K562 (cell line): ENCODE measurements at places on chromosomes 12 and 14.

DNA sequence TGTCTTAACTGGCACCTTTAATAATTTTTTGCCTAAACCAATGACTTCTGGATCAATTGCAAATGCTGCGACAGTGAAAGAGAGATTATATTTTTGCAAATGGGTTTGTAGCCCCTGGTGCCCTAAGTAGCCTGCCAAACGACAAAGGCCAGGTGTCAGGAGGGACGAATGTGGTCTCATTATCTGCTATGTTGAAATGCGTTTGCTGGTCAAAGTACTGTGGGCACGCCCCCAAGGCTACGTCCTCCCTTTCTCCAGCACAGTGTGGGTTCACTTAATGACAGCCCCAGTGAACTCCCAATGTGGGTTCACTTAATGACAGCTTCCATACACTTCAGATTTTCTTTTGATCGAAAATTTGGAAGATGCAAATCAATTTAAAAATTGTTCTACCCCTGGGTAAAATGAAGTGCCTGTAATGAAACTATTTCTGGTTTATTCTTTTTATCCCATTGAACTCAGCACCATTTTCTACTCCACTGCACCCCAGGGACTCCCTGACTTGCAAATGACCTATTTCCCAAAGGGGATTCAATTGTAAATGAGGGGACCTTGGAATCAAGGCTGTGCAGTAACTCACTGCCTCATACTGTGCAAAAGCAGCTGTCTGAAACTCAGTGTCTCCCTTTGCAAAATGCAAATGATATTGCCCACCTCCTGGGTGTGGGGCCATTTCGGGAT lies 1.4 kb downstream of the SERPINA11 start:
- DNase-seq: no peak

GRCh38 chr14:65223636-65224035 lies 121.3 kb upstream of the MAX start:
- no peak for DNase-seq

- peak; percentile 72 for DNase-seq
These were observed 1.8 kb downstream of the STAC3 start for GRCh38 chr12:57248934-57249742.

GRCh38 chr14:74081491-74081890 lies 2.8 kb downstream of the ALDH6A1 start:
- DNase-seq: no peak

GRCh38 chr14:75204116-75204515 lies 27.7 kb upstream of the TMED10 start:
- DNase-seq: no peak

DNA sequence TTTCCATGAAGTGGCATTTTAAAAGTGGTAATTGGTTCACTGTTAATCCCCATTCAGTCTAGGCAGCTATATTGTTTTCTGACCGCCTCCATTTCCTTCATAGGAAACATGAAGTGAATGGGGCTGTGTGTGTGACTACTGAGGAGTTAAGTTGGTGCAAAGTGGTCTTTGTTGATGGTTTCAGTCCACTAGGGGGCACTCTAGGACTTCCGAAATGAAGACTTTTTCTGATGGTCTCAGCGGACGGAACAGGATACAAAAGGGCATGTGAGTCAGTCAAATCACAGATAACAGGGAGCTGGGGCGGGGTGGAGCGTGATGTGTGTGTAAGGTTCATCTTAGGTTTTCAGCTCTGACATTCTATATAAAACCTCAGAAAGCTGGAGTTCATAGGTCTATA lies 240.1 kb upstream of the OR4E1 start:
- peak; percentile 78 for DNase-seq

DNA sequence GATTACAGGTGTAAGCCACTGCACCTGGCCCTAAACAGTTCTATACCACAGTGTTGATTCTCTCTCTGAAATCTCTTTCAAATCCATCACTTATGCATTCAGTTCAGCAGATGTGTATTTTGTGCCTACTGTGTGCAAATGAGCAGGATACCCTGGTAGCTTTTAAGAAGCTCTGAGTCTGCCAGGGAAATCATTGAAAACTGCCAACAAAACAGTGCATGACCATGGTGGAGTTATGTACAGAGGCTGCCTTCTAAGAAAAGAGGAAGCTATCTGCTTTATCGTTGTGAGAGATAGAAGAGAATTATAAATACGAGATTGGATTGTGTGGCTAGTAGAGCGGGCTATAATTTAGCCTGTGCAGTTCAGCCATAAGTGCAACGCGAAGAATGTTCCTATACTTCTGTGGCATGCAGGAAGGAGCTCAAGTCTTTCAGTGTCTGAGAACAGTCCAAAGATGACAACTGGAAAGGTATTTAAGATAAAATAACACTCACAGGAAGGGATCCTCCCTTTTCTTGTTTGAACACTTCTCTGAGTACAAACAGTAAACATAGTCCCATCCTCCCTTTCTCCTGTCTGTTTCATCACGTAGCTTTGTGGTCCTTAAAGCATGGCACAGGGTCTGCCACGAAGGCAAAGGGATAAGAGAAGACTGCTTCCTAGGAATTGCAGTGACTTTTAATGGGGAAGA lies 4.3 kb downstream of the DIP2B start:
- no peak for DNase-seq

DNA sequence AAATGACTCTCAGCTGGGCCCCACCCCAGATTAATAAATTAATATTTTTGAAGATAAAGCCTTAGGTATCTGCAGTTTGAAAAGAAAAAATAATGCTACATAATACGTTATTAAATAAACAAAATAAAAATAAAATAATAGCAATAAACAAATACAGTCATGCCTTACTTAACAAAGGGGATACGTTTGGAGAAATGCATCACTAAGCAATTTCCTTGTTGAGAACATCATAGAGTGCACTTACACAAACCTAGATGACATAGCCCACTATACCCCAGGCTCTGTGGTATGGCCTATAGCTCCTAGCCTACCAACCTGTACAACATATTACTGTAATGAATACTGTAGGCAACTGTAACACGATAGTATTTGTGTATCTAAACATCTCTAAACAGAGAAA lies 7.1 kb upstream of the EGLN3 start:
- DNase-seq: no peak

DNA sequence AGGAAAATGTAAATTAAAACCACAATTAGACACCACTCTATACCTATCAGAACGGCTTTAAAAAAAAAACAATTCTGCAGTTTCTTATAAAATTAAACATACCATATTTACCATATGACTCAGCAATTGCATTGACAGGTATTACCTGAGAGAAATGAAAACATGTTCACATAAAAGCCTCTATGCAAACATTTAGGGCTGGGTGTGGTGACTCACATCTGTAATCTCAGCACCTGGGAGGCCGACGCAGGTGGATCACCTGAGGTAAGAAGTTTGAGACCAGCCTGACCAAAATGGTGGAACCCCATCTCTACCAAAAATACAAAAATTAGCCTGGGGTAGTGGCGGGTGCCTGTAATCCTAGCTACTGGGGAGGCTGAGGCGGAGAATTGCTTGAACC lies 41.1 kb downstream of the SPTB start:
- no peak for DNase-seq

DNA sequence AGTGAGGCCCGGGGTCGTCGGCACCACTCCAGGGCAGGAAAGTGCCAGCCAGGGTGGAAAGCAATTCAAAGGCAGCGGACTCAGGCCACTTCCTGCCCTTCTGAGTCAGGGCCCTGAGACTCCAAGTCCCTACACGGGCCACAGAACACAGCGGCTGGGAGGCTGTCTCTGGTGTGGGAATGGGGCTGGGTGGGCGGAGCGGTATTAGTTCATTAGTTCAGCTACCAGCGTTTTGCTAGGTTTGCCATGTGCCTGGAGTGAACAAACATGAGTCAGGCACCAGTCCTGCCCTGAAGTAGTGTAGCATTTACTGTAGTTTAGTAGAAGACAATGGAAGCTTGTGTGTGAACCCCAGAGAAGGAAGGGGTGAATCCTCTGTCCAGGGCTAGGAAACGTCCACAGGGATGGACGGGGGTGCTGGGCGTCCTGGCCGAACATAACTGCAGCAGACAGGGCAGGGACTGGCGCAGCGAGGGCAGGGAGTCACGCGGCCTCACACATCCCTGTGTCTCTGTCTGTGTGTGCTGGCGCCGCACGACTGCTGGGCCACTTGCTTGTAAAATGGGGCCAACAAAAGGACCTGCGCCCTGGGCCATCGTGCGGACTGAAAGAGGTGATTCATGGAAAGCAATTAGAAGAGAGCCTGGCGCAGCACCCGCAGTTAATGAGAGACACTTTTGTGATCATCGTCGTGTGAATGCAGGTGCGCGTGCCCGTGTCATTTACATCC lies 186.4 kb upstream of the PRMT8 start:
- DNase-seq: no peak

DNA sequence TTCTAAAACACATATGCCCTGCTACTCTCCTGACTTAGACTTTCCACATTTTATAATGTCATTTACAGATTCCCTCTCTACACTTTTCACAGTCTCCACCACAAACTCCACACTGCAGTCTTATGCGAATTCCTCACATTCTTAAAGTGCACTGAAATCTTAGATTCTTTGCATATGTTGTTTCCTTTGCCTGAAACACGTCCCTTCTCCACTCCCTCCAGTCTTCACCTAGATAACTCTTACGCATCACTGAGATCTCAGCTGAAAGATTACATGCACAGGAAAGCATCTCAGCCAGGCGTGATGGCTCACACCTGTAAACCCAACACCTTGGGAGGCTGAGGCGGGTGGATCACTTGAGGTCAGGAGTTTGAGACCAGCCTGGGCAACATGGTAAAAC lies 3.8 kb upstream of the ARHGAP9 start:
- no peak for DNase-seq

- DNase-seq: no peak
These were observed 11.1 kb downstream of the BCL11B start for GRCh38 chr14:99260587-99261551.

DNA sequence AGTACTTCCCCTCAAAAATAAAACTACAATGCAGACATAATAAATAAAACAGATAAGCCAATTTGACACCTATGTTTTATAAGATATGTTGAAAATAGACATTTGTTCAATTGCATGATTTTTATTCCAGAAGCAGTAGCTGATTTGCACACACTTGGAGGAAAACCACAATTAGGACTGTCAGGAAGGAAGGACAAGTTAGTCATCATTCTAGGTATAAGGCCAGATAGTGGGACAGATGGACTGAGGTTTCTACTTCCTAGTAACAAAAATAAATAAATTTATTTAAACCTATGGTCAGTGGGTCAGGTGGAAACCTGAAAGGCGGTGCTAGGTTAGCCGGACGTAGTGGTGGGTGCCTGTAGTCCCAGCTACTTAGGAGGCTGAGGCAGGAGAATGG lies 141.8 kb upstream of the RASSF8 start:
- DNase-seq: no peak

GRCh38 chr12:44441155-44441554 lies 435.0 kb downstream of the NELL2 start:
- DNase-seq: no peak

DNA sequence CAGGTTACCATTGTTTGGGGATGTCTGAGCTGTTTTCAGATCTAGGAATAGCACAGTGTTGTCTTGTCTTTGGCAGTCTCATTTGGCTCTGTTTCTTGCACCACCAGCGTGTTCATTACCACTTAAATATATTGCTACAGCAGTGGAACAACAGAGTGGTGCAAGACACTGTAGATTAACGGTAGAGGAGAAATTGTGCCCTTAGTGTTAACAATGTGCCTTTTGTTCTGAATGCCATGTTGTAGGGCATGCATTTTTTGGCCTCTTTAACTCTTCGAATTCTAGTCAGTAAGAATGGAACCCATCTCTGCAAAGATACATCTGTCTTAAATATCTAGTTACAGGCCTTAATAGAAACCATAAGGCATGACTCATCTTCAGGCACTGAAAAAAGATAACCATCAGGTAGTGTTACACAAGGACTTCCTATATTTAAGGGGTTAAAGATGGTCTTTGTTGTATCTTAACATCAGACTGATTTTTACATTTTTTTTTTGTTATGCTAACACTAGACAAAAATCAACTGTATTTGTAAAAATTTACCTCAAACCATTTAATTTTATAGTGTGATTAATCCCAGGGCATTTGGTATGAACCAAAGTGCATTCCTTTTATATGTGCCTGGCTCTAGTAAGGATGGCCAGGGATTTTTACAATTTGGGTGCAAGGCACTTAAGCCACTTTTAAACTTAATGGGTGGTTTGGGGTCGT lies 12.9 kb downstream of the DYRK2 start:
- DNase-seq: no peak

- DNase-seq: no peak
These were observed 318.1 kb downstream of the ZFP36L1 start for GRCh38 chr14:68474741-68475140.

GRCh38 chr12:120468325-120468820 lies 1.2 kb downstream of the SRSF9 start:
- no peak for DNase-seq

DNA sequence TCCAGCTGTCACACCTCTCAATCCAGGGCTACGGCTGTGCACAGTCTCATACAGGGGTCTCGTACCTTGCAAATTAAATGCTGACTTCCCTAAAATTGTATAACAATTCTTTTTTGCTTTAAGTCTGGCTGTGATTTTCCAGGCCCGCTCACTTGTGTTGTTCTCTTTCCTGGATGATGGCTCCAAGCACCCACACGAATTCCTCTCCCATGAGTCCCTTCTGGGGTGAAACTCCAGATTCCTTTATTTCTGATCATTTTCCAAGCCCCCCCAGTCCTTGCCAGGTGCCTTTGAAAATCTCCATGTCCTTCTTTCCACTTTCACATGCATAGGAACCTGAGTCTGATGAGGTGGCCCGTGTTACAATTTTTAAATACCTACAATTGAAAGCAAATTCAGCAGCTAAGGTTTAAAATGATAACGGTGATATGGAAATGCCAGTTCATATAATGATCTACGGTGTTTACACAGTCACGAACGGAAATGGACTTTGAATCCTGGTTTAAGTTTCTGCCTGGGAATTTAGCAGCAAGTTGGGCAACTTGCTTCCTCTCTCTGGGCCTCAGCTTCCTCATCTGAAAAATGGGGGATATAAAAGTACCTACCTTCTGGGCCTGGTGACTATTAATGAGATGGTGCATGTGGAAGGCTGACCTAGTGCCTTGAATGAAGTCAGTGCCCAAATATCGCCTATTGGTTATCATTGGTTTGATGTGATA lies 85.5 kb downstream of the STAB2 start:
- DNase-seq: no peak

DNA sequence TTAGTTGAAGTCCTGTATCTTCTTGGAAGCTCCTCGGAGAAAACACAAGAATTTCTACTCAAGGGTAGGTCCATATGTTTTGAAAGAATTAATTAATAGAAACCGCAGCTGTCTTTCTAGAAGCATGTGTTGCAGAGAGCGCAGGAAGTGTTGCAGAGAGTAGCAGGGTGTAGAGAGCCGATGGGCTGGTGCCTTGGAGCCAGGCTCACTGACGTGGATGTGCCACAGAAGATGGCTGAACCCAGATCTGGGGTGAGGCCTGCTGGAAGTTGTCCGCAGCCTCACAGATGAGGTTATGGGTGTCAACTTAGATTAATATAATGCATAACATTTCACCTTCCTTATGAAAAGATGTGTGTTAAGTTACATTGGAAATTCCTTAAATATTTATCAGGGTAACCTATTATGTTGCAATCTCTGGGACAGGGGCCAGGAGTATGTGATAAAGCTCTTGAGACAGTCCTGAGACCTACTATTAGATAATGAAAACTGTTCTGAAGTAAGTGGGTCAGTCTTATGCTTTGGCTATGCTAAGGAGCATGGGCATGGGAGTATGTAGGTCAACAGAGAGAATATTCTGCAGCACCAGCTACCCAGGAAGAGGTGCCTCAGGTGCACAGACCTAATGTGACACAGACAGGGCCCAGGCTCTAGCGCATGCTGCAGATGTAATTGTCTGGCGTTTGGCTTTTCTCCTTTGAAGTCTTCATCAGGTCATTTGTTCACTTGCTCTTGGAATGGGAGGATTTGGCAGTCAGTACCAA lies 973.3 kb downstream of the BCL11B start:
- DNase-seq: no peak

GRCh38 chr12:120662879-120663278 lies 22.5 kb downstream of the CABP1 start:
- no peak for DNase-seq
